ENCODE measurements at places on chromosomes 12 and 14.
A peak's percentile ranks its signal among the peaks of the same experiment; 100 is the strongest.

GRCh38 chr12:11954181-11954580, 116.6 kb upstream of the BCL2L14 start:
- DNase-seq, result no peak

DNA sequence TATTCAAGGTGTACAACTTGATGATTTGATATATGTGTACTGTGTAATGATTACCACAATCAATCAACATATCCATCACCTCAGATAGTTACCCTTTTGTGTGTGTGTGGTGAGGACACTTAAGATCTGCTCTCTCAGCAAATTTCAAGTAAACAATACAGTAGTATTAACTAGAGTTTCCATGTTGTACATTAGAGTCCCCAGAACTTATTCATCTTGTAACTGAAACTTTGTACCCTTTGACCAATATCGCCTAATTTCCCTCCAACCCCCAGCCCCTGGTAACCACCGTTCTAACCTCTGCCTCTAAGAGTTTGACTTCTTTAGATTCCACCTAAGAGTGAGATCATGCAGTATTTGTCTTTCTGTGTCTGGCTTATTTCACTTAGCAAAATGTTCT, 12.1 kb downstream of the ADCK1 start:
- no peak for DNase-seq

DNA sequence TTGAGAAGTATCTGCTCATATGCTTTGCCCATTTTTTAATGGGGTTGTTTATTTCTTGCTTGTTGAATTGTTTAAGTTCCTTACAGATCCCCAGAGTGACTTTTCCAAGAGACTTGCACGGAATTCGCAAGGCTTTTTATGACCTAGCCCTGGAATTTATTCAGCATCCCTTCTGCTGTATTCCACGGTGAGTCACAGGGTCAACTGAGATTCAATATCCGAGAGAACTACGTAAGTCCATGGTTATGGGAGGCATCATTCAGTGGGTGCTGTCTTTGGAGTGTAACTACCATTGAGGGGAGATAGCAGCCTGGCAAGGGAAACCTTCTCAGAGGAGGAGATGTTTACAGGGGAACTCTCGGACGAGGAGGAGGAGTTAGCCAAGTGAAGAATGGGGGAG, 20.9 kb upstream of the GPRC5A start:
- peak; percentile 85 for DNase-seq

GRCh38 chr12:115920395-115921183, 356.9 kb downstream of the MED13L start:
- DNase-seq, result no peak

DNA sequence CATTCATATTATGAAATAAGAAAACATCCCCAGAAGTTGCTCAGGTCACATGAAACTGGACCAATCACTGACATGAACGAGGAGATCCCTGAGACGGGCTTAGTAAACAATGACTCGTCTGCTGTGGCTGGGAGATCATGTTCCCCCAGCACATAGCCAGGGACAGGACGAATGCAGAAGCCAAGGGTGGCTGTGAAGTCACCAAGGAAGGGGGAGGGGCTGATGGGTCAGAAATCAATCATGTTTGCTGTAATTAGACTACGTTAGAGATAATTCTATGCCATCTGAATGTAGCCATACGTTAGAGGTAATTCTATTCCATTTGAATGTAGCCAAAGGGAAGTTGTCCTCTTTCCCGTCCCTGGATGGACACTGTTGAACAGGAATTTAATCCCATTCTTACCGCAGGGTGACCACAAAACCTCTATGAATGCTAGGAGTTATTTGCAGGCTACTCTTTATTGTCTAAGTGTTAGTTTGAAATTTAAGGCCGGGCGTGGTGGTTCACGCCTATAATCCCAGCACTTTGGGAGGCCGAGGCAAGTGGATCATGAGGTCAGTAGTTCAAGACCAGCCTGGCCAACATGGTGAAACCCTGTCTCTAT, 332.9 kb downstream of the TMEM132D start:
- DNase-seq, result no peak

GRCh38 chr14:94975366-94975765, 182.0 kb downstream of the DICER1 start:
- no peak for DNase-seq
